ENCODE measurements at places on chromosomes 2 and 18.

GRCh38 chr2:45928946-45929345 lies 277.5 kb downstream of the PRKCE start:
- no peak for DNase-seq

DNA sequence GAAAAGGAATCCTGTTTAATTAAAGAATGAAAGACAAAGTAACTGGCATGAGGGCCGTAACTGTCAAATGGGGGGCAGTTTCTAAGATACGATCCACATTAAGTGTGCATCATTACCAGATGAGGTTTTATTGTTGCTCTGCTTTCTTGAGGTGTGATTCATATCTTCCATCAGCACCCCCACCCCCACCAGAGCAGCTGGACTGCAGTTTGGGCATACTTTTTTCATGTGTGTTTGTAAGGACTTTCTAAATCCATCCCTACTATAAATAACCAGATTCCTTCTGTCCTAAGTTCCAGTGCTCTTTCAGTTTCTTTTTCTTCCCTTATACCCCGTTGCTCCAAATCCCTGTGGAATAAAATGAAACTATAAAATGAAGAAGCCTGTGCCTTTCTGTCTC lies 142.1 kb downstream of the CDCA7 start:
- DNase-seq, result no peak

- no peak for DNase-seq
These were observed 55.2 kb upstream of the COBLL1 start for GRCh38 chr2:164896634-164897355.

- no peak for DNase-seq
These were observed 477.3 kb downstream of the DCDC2C start for GRCh38 chr2:4180631-4181030.

DNA sequence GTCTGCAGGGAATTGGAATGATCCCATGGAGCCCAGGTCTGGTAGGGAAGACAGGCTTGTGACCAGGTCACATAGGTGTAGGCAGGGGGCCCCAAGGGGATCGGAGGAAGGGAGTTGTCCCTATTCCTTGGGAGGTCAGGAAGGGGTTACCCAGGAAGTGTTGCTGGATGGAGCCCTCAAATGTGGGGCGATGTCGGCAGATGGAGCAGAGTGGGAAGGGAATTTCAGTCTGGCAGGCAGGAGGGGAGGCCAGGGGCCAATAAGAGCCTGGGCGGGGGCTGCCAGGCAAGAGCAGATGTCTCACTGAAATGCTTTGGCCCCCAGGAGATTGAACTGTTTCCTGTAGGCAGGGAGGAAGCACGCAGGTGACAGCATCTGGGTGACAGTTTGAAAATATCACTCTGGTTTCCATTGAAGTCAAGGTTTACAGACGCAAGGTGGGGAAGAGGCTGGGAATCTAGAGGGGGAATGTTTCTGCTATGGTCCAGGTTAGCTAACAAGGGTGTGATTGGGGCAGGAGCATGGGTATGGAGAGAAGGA lies 81.5 kb upstream of the SMAD2 start:
- DNase-seq, result no peak

- no peak for DNase-seq
These were observed 27.7 kb upstream of the KDM3A start for GRCh38 chr2:86413296-86414094.

- DNase-seq, result no peak
These were observed 332.2 kb downstream of the EIPR1 start for GRCh38 chr2:3045318-3045921.
